Body of pancreas (tissue), 4 donors: ENCODE measurements at places on chromosomes 7 and 10. TPM values are rescaled to one million over a fixed set of nuclear protein-coding genes. Genes with fewer than 3 reads are reported as not detected.

The TYSND1 gene
- total RNA-seq: 17.6 TPM

The GLI3 gene
- 2.0 TPM for total RNA-seq

The MUC12 gene
- total RNA-seq: not detected

GRCh38 chr7:151951672-151952338 lies 4.4 kb upstream of the GALNTL5 start:
- no peak overlapping the region for H3K4me3 ChIP-seq
- no peaks in the 10 kb centered on the region for H3K27me3 ChIP-seq
- no peak for DNase-seq
- H3K27ac ChIP-seq: no peak overlapping the region
- no peaks in the 10 kb centered on the region for H3K4me1 ChIP-seq

DNA sequence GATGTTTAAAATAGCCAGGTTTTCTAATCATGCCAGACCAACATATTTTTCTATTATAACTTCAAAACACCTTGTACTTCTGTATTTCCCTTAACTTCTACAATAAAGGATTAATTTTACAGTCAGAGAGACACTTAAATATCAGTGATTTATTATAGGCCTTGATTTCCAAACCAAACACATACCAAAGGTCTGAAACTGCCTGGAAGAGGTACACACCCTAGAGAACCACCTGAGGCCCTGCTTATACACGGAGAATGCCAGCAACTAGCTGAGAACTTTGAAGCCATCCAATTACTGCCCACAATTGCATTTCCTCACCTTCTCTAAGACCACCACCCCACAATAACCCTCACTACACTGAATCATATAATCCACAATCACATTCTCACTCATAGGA lies 4.9 kb downstream of the CCDC6 start:
- peaks cover 78% of the 10 kb centered on the region for H3K4me1 ChIP-seq
- DNase-seq: no peak
- H3K27me3 ChIP-seq: no peaks in the 10 kb centered on the region

GRCh38 chr7:150938566-150938965 lies 39.6 kb downstream of the KCNH2 start:
- no peak for DNase-seq
- no peaks in the 10 kb centered on the region for H3K36me3 ChIP-seq
- H3K27me3 ChIP-seq: no peaks in the 10 kb centered on the region

GRCh38 chr7:91636129-91636724 lies 244.3 kb downstream of the MTERF1 start:
- H3K36me3 ChIP-seq: no peaks in the 10 kb centered on the region
- peak; percentile 38 for DNase-seq
- no peaks in the 10 kb centered on the region for H3K4me1 ChIP-seq
- no peaks in the 10 kb centered on the region for H3K27me3 ChIP-seq
- H3K4me3 ChIP-seq: no peak overlapping the region
- H3K27ac ChIP-seq: no peak overlapping the region

GRCh38 chr7:90594751-90595317 lies 1.3 kb upstream of the CDK14 start:
- peak overlapping the region; percentile 1 for H3K4me3 ChIP-seq
- peak; percentile 36 for DNase-seq
- no peak overlapping the region for H3K27ac ChIP-seq
- H3K36me3 ChIP-seq: no peaks in the 10 kb centered on the region
- H3K27me3 ChIP-seq: no peaks in the 10 kb centered on the region

- no peak overlapping the region for H3K27ac ChIP-seq
- no peak overlapping the region for H3K4me3 ChIP-seq
- no peaks in the 10 kb centered on the region for H3K27me3 ChIP-seq
- no peak for DNase-seq
These were observed 46.3 kb downstream of the STARD3NL start for GRCh38 chr7:38224392-38224791.
